A549 treated with Hydrocortisone at 1 μM for 4 hours (cell line): ENCODE measurements at places on chromosomes 16 and 17. TPM values are rescaled to one million over a fixed set of nuclear protein-coding genes. Genes with fewer than 3 reads are reported as not detected.

The ADORA2B gene
- total RNA-seq = 11.1 to 16.5 TPM (median 14.6 TPM) in 5 replicates

The TEDC2 gene
- 15.5 to 22.0 TPM (median 19.2 TPM) in 5 replicates for total RNA-seq

The TP53TG3C gene
- total RNA-seq = 0.23 to 0.84 TPM (median 0.26 TPM) in 4 of 5 replicates, not detected in the other

The LDHD gene
- 0.59 to 0.87 TPM (median 0.84 TPM) in 5 replicates for total RNA-seq

The MRPS34 gene
- 152 to 264 TPM (median 244 TPM) in 5 replicates for total RNA-seq

The KRT15 gene
- 2.1 to 3.9 TPM (median 3.2 TPM) in 5 replicates for total RNA-seq

The CMTM2 gene
- not detected in 5 replicates for total RNA-seq

The LRRC37A3 gene
- total RNA-seq = 2.1 to 3.2 TPM (median 2.1 TPM) in 5 replicates

The SPPL2C gene
- total RNA-seq = not detected in 5 replicates

The NACA2 gene
- 0.15 TPM in 1 of 5 replicates, not detected in the others for total RNA-seq

The KRTAP17-1 gene
- not detected in 5 replicates for total RNA-seq

The ITGB3 gene
- total RNA-seq = 2.5 to 7.1 TPM (median 5.0 TPM) in 5 replicates

The KRT32 gene
- 0.05 to 0.07 TPM (median 0.06 TPM) in 3 of 5 replicates, not detected in the others for total RNA-seq

The ELMO3 gene
- total RNA-seq = 0.76 to 1.3 TPM (median 1.2 TPM) in 5 replicates
